ENCODE measurements at places on chromosomes 2 and 18.

GRCh38 chr2:3956406-3956805 is 253.0 kb downstream of the DCDC2C start:
- no peak for DNase-seq

DNA sequence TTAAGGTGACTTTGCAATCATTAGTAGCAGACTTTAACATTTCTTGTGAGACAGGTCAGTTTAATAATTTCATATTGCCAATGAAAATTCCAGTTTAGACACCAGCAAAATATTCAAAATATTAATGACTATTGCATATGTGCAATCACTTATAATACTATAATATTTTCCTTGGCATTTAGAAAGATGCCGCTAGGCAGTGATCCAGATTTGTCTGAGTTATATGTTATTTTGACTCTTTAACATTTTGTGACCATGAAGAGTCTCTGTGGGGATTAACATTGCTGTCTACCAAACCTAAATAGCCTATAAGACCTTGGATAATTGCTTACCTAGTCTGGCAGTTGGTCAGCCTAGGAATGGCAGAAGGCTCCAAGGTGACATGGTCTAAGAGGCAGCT is 389.6 kb downstream of the THSD7B start:
- no peak for DNase-seq

DNA sequence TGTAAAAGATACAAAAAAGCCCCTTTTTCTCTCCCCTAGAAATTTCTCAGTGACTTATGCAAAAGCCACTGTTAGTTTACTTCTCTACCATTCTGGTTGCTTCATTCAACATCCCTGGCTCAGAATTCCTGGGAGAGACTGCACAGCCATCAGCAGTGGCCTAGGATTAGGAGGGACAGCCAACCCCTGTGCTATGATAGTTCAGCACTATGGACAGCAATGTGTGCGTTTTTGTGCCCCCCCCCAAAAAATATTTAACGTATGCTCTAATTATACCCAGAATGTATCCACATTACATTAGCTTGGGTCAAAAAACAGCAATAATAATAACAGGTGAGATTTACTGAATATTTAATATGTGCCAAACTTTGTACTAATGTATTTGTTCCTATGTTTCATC is 29.0 kb downstream of the OSR1 start:
- no peak for DNase-seq

- no peak for DNase-seq
Observed at GRCh38 chr2:213021971-213022899, 129.2 kb downstream of the IKZF2 start.

GRCh38 chr18:60980422-60981005 is 352.7 kb upstream of the CDH20 start:
- no peak for DNase-seq

GRCh38 chr18:68714366-68714711 is 569 bp downstream of the TMX3 start:
- no peak for DNase-seq

DNA sequence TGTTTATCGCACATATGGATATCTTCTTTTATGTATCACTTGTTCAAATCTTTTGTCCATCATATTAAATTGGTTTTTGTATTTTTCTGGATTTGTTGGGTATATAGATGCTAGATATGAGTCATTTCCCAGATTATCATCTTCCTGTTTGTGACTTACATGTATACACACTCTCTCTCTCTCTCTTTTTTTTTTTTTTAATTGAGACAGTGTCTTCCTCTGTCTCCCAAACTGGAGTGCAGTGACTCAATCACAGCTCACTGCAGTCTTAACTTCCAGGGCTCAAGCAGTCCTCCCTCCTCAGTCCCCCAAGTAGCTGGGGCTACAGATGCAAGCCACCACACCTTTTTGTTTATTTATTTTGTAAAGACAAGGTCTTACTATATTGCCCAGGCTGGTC is 43.8 kb downstream of the XIRP2 start:
- DNase-seq: no peak

Measured in inflammatory macrophage treated with lipopolysaccharide for 4 hours (primary cell).